ENCODE measurements at places on chromosomes 12 and 14.

GRCh38 chr12:47868041-47868440 lies 36.8 kb downstream of the VDR start:
- DNase-seq: no peak

DNA sequence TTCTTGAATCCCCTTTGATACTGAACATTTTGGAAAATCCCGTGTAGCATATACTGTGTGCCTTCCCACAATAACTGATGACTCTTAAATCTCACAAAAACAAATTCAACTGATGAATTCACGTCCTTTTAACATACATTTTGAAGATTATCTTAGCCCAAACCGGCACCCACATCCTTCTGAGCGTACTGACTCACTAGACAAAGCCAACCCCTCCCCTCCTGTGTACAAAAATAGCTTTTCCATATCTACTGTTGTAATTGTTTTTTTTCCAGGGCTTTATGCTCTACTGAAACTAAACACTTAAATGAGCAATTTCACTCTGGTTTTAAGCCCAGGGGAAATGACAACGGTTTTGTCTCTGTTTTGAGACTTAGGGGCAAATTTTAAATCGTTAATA lies 109.4 kb upstream of the ATF7IP start:
- DNase-seq: no peak

GRCh38 chr14:77329872-77330271 lies 9.0 kb downstream of the GSTZ1 start:
- no peak for DNase-seq

- no peak for DNase-seq
Observed at GRCh38 chr12:105192624-105193225, 43.2 kb downstream of the APPL2 start.

DNA sequence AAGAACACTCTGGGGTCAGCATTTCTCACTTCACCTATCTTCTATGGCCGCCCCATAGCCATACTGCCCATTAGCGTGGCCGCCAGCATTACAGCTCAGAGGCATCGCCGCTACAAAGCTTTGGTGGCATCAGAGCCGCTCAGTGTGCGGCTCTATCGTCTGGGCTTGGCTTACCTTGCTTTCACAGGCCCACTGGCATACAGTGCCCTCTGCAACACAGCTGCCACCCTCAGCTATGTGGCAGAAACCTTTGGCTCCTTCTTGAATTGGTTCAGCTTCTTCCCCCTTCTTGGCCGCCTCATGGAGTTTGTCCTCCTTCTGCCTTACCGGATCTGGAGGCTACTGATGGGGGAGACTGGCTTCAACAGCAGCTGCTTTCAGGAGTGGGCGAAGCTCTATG lies 2.6 kb downstream of the DNAJC22 start:
- DNase-seq: no peak

DNA sequence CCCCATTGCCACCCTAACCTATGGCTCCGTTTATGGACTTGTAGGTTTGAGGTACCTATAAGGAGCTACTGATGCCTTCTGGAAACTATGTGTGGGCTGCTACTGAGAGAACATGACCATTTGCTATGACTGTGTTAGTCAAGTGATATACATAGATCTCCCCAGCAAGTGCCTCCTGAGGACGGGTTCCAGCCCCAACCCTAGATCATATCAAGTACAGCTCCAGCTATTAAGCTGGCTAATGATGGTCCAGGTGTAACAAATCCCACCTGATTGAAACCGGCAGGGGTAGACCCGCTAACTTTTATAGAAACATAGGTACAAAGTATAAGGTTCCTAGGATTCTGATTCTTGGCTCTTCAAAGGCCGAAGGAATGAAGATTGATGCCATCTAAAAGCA lies 23.7 kb downstream of the NINJ2 start:
- DNase-seq: no peak

- DNase-seq: no peak
Observed at GRCh38 chr14:22520796-22521195, 68.2 kb downstream of the DAD1 start.

DNA sequence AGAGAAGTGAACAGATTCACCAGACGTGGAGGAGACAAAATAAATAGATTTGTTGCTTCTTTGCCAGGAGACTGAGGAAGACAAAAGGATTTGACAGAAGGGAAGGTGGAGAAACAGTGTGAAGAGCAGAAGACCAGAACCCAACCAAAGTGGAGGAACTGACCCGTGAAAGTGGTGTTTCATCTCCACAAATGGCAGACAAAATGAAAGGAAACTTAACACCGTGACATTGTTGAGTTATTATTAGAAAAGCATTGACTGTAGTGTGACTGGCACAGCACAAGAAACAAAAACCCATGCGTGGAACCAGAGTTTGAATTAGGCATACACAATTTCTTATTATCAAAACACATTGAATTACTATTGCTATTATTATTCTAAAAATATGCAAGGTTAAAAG lies 518.1 kb downstream of the TMEM121 start:
- no peak for DNase-seq

DNA sequence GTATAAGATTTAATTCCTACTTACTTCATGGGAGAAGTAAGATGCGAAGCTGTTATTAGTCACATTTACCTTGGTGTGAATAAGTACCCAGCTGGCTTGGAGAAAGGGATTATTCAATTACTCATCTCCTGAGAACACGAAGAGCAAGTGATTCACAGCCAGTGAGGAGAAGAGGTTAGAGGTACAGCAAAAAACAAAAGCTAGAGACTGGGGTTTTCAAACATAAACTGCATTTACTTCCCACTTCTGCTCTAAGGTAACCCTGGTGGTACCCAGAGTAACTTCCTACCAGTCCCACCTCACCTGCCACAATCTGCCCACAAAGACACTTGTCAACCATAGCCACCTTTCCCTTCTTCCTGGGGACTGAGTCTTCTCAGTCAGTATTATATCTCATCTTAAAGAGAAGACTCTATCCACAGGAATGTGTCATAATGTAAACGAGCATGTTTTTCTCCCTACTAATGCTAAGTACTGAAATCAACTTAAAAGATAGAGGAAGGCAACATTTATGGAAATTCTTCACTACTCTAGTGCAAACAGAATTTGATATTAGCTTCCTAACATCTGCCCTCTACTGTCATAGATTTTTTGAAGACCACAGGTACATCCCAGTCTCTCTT lies 6.0 kb upstream of the IL22 start:
- no peak for DNase-seq

GRCh38 chr12:43109631-43110345 lies 442.2 kb downstream of the ADAMTS20 start:
- DNase-seq: no peak

DNA sequence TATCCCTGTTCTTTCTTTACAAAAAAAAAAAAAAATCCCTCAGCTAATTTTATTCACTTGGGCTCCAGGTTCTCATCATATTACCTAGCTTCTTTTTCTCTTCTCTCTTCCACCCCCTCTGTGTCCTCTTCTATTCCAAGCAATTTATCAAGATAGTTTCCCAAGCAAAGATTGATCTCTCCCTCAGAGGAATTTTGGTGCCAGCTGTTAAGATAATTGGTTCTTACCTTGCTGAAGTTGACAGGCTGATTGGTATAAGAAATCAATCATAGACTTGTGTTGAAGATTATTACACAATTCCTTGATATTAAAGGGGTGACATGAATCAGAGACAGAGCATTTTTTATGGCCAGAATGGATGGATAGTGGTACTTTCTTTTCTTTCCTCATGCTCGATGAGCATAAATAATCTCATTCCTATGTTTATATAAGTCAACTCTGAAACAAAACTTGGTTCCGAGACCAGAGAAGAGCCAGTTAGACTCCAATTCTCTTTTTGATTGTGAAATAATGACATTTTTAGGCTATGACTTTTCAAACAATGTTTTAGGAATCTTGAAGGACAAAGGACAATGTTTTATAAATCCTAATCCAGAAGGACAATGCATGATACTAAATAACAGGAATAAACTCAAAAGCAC lies 264.1 kb upstream of the PRKD1 start:
- no peak for DNase-seq

- no peak for DNase-seq
Observed at GRCh38 chr12:88756153-88756552, 175.9 kb upstream of the KITLG start.

GRCh38 chr14:54749180-54749579 lies 153.4 kb downstream of the GCH1 start:
- DNase-seq: no peak

DNA sequence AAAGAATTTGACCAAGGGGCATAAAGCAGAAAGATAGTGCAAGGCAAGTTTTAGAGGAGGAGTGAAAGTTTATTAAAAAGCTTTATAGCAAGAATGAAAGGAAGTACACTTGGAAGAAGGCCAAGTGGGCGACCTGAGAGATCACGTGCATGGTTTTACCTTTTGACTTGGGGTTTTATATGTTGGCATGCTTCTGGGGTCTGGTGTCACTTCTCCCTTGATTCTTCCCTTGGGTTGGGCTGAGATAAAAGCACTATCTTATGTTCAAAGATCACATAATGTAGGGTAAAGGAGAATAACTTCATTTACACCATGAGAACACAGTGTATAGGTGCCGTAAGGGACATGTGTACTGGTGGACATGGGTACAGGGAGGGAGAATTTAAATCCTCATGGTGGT lies 17.7 kb upstream of the TMEM30B start:
- DNase-seq: no peak

DNA sequence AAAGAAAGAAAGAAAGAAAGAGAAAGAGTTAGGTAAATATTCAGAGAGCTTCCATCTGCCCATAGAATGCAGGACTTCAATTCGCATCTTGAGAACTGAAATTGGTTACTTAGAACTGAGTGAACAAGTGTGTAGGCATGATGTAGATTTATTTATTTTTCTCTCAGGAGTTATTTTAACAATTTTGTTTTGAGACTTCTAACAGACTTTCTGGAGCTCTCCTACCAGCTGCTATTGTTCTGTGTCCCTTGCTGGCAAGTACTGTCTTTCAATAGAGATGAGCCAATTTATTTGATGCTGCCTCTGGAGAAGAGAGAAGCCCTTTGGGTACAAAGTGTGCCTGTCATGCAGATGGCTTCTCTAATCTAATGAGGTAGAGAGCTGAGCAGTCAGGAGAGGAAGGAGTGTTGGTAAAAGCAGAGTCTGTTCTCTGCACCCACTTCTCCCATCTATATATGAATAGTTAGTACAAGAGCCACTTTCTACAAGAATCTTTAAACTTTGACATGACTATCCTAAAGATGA lies 67.0 kb downstream of the SYT1 start:
- DNase-seq: no peak

GRCh38 chr14:102479777-102480176 lies 29.8 kb downstream of the ANKRD9 start:
- no peak for DNase-seq

GRCh38 chr12:54924972-54925707 lies 59.4 kb downstream of the TESPA1 start:
- no peak for DNase-seq

- no peak for DNase-seq
Observed at GRCh38 chr14:24979725-24980239, 70.2 kb downstream of the STXBP6 start.

Measured in cortex of kidney (tissue), 1 donor.